ENCODE measurements at places on chromosomes 1 and 21. TPM values are rescaled to one million over a fixed set of nuclear protein-coding genes. Genes with fewer than 3 reads are reported as not detected.

GRCh38 chr1:117757668-117758067 is 151.8 kb downstream of the TENT5C start:
- no peak for DNase-seq

DNA sequence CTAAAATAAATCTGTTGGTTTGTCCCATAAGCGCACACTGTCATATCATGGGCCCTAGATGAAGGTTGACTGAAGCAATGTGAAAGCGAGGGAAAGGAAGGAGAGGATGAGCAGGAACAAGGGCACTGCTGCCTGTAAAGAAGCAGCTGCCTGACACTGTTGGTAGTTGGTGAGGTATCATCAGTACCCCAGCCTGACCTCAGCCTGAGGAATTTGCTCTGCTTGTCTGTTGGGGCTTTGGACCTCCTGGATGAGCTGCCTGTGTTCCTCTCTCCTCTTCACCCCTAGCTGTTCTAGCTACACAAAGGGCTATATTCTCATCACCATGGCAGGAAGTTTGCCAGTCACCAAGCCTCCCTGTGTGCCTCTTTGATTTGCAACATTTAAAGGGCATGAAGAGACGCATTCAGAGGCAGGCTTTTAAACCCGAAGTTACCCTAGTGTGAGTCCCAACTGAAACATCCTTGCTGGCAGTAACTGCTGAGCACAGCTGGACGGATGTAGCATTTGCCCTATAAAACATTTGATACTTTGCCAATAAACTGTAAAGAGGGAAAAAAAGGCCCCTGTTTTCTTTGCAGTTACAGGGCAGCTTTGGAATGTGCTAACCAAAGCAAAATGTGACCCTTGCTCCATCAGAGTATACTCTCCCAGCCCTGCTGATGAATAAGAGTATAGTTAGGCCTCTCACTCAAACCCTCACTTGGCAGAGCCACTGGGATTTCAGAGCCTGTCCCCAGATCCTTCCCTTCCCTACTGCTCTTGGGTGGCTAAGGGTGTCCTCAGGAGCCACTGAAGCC is 22.2 kb upstream of the SPATA6 start:
- DNase-seq = no peak

- DNase-seq = peak; percentile 90
These were observed 797 bp downstream of the WDR47 start for GRCh38 chr1:109040989-109041620.

DNA sequence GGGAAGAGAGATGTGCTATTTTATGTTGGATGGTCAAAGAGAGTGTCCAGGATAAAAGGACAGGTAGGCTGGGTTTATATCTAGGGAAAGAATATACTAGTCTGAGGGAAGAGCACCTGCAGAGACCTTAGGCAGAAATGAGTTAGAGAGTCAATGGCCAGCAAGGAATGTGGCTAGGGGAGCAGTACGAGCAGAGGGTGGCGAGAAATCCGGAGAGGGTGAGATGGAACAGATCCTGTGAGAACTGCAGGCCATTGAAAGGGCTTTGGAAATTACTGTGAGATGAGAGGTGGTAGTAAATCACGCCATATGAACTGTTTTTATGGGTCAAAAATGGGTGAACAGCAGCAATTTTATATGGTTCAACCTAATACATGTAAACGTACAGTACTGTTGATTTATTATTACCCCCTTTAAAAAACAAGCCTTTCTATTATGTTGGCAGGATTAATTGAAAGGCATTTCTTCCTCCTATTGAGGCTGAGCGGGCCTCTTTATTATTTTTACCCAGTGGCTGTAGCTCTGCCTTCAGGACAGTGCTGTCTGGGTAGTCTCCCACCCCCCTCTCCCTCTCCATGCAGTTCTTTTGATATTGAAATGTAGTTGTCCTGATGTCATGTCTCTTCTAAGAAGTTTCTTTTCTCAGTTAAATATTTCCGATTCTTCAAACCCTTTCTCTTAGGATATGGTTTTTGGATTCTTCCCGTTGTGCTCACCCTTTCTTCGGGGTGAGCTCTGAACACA is 75.2 kb upstream of the CD1D start:
- no peak for DNase-seq

GRCh38 chr1:9766759-9767442 is 56.9 kb downstream of the CLSTN1 start:
- DNase-seq = peak; percentile 27

GRCh38 chr1:57532299-57532698 is 108.4 kb upstream of the DAB1 start:
- DNase-seq = no peak

- no peak for DNase-seq
These were observed 11.9 kb upstream of the TNFRSF14 start for GRCh38 chr1:2544093-2544874.

The C1QB gene
- total RNA-seq = 2,128 TPM

The GBP6 gene
- 0.20 TPM for total RNA-seq

DNA sequence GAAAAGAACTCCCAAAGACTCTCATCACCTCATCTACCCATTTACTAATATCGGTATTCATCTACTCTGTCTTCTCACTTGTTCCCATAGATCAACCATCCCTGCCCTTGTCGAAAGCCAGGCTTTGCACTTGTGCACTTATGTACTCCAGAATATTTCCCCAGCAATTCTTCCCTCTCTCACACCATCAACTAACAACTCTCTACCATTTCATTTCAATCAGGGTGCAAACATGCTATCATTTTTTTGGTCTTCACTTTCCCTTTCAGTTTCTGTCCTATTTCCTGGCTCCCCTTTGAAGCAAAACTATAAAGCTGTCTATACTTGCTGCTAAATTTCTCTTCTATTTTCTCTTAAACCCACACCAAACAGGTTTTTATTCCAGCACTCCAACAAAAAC is 6.7 kb downstream of the C1orf105 start:
- DNase-seq = no peak

- no peak for DNase-seq
These were observed 38.2 kb downstream of the L1TD1 start for GRCh38 chr1:62232871-62233278.

The OSCP1 gene
- 2.3 TPM for total RNA-seq

The ERICH3 gene
- total RNA-seq = 0.35 TPM

- no peak for DNase-seq
These were observed 167.5 kb downstream of the CLIC6 start for GRCh38 chr21:34836103-34836932.

DNA sequence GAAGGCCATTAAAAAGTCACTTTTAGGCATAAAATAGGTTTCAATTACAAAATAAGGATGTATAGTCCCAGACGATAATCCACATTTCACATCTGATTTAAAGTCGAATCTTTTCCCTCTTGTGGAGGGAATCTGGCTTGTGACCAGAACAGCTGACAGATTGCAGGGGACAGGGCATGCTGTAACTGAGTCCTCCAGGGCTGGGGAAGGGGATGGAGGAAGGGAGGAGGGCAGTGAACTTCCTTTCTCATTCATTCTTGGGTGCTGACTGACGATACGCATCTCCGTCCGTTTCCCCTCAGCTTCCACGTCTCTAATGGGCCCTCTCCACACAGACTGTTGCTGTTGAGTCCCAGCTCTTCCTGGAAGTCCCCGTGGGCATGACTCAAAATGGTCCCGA is 108.1 kb upstream of the CSF3R start:
- peak; percentile 48 for DNase-seq

The HUNK gene
- 0.09 TPM for total RNA-seq

The ELAPOR1 gene
- total RNA-seq = 10.3 TPM

GRCh38 chr21:36976228-36976861 is 9.9 kb upstream of the HLCS start:
- no peak for DNase-seq

All from spleen (tissue), 13 donors.